ENCODE measurements at places on chromosomes 1 and 21.
A peak's percentile ranks its signal among the peaks of the same experiment; 100 is the strongest.

DNA sequence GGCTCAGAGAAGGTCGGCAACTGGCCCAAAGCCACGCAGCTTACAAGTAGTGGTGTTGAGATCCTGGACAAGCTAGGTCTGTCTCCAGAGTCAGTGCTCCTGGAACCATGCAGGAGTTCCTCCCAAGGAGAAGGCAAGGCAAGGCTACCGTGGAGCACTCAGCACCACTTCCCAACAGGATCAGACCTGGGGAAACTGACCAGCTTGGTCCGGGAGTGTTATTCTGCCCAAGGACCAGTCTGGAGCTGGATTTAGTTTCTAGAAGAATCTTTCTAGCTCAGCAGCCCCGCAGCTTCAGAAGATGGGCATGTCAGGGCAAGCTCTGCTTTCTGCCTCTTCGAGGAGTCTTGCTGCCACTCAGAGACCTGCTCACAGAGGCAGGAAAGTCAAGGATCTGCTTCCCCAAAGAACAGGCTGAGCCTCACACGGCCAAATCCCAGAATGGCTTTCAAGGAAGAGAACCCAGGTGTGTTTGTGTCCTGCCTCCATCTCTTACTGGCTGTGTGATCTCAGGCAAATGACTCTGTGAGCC is 302.8 kb downstream of the MATN1 start:
- H3K4me1 ChIP-seq, result no peaks in the 10 kb centered on the region
- H3K27ac ChIP-seq, result no peak overlapping the region
- no peaks in the 10 kb centered on the region for H3K36me3 ChIP-seq
- H3K27me3 ChIP-seq, result no peaks in the 10 kb centered on the region
- DNase-seq, result no peak
- no peak overlapping the region for H3K4me3 ChIP-seq

GRCh38 chr1:217983051-217983375 is 302.1 kb upstream of the RRP15 start:
- H3K4me3 ChIP-seq, result no peak overlapping the region
- H3K27ac ChIP-seq, result no peak overlapping the region
- no peaks in the 10 kb centered on the region for H3K4me1 ChIP-seq
- no peaks in the 10 kb centered on the region for H3K36me3 ChIP-seq
- H3K27me3 ChIP-seq, result no peaks in the 10 kb centered on the region
- DNase-seq, result no peak

DNA sequence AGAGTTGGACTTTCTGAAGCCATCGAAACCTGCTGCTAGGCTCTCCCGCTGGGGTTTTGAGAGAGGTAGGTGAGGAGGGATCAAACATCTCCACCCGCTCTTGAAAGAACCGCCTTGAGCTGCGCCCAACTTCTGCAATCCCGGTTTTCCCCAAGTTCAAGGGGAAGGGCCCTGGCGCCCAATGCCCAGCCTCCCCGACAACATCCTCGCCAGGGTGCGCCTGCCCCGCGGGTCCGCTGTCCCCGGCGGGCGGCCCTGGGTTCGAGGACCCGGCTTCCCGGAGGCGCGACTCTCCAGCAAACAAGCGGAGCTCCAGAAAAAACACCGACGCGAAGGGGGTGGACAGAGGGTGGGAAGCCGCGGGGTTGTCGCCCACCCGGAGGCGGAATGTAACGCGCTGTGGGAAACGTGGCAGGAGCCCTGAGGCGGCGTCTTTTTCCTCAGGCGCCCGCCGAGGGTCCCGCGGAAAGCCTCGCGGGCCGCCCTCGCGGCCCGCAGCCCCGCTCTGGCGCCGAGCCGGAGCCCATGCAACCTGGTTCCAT is 607 bp downstream of the BTG3 start:
- peak; percentile 18 for DNase-seq
- peak overlapping the region; percentile 93 for H3K4me3 ChIP-seq
- H3K27ac ChIP-seq, result peak overlapping the region; percentile 97
- H3K4me1 ChIP-seq, result peaks cover 51% of the 10 kb centered on the region
- peaks cover 34% of the 10 kb centered on the region for H3K36me3 ChIP-seq

DNA sequence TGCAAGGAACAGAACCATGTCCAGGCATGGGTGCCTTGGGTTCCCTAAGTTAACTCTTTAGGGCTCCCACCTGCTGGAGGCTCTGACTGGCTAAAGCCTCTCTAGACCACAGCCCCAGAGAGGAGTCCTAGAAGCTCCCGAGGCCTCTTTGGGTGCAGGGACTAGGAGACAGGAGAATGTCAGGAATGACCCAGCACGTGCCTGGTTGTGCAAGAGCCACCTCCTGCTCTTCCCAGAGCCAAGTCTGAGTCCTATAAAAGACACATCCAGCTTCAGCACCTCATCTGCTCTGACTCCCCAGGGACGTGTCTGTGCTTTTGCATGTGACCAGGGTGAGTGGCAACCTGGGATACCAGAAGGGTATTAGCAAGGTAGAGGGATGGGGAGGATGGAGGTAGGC is at the start of gene LCE2D:
Gene LCE2D (plus strand): TSS at position 283 of the 400 bp plus-strand sequence. CDS start 726 bp downstream, outside the sequence.
- H3K27ac ChIP-seq, result no peak within 1 kb of the TSS
- no peaks in the 10 kb centered on the region for H3K27me3 ChIP-seq
- no peak for DNase-seq
- no peaks in the 10 kb centered on the region for H3K36me3 ChIP-seq

- DNase-seq, result no peak
- no peak overlapping the region for H3K4me3 ChIP-seq
- no peaks in the 10 kb centered on the region for H3K4me1 ChIP-seq
These were observed 74.7 kb upstream of the KCNK2 start for GRCh38 chr1:215007880-215008279.

DNA sequence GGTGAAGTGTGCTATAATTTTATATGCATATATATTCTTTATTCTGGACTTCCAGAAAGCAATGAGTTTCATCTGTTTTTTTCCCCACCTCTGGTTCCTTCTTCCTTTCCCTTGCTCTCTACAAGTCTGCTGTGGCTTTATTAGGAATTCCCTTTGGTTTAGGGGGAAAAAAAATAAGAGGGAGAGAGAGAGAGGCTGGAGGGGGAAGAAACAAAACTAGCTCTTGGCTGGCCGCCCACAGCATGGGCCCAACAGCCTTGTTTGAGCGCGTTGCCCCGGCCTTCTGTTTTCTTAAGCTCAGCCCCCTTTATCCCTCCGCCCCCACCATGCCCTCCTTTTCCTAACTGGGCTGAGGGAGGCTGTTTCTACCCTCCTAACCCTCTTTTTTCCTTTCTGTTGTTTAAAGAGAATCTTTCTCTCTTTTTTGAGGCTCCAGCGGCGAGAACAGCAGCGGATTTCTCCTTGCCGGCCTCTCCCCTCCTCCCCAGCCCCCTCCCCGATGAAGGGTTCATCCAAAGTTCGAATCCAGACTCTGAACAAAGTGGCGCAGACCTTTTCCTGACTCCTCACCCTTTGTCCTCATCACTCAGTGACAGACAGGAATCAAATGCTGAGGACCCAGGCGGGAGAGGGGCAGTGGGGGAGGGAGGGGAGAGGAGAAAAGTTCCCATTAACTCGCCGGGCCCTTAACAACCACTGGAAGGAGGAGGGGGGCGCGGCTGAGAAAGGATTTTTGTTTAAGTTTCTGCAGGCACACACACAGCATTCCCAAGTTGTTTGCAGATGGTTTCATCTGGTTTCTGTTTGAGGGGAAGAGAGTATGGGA is 29.7 kb downstream of the PBX1 start:
- no peak overlapping the region for H3K27ac ChIP-seq
- H3K4me1 ChIP-seq, result no peaks in the 10 kb centered on the region
- no peaks in the 10 kb centered on the region for H3K27me3 ChIP-seq
- DNase-seq, result no peak
- no peak overlapping the region for H3K4me3 ChIP-seq

DNA sequence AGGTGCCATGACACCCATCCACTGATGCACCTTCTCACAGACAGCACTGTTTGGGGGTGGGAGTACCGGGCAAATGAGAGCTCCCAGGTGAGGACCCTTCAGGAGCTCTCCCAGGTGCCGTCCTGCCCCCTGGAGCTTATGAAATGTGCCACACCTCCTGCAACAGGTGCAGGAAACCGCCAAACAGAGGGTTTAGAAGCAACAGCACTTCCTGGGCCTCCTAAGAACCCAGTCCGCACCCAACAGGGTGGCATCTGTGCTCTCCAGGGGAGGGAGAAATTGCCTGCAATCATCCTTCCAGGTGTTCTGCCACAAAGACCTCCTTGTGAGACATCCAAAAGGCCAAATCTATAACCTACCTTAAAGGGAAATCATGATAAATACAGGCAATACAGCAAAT is 87.7 kb upstream of the ATP1B1 start:
- no peaks in the 10 kb centered on the region for H3K36me3 ChIP-seq
- H3K4me3 ChIP-seq, result no peak overlapping the region
- no peak overlapping the region for H3K27ac ChIP-seq
- H3K4me1 ChIP-seq, result no peaks in the 10 kb centered on the region
- peaks cover 14% of the 10 kb centered on the region for H3K27me3 ChIP-seq
- DNase-seq, result no peak

DNA sequence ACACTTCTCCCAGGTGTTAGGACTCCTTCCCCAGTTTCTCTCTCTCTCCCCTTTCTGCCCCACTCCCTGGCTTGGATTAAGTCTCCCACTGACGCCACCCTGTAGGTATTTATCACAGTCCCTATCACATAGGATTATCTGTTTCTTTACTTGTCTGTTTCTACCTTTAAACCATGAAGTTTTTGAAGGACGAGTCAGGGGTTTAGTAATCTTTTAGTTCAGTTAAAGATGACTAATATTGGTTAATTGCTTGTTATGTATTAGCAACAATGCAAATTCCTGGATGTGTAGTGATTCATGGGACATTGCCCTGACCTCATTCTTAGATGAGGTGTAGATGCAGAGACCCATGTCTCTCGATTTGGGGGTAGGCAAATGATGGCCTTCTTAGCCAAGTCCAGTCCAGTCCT is 6.4 kb downstream of the LAMC1 start:
- no peaks in the 10 kb centered on the region for H3K36me3 ChIP-seq
- no peak overlapping the region for H3K27ac ChIP-seq
- no peak overlapping the region for H3K4me3 ChIP-seq
- peaks cover 5% of the 10 kb centered on the region for H3K4me1 ChIP-seq
- peaks cover 78% of the 10 kb centered on the region for H3K27me3 ChIP-seq
- DNase-seq, result no peak

DNA sequence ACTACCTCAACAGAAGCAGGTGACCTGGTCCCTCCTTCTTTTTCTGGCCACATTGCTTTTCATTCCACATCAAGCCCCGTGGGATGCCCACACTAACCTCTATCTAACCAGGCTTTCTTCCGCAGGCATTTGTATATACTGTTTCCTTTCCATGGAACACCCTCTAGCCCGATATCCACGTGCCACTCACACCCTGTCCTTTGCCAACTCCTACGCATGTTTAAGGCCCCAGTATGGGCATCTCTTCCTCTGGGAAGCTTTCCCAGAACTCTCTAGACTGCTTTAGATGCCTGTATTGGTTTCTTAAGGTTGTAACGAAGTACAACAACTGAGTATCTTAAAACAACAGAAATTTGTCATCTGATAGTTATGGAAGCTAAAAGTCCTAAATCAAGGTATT is 121.0 kb downstream of the TNR start:
- H3K27ac ChIP-seq, result no peak overlapping the region
- DNase-seq, result no peak
- no peak overlapping the region for H3K4me3 ChIP-seq
- no peaks in the 10 kb centered on the region for H3K36me3 ChIP-seq
- H3K4me1 ChIP-seq, result peaks cover 12% of the 10 kb centered on the region

GRCh38 chr1:180096584-180097325 is 57.9 kb upstream of the QSOX1 start:
- peaks cover 62% of the 10 kb centered on the region for H3K36me3 ChIP-seq
- H3K27ac ChIP-seq, result no peak overlapping the region
- no peaks in the 10 kb centered on the region for H3K27me3 ChIP-seq
- peaks cover 14% of the 10 kb centered on the region for H3K4me1 ChIP-seq
- DNase-seq, result no peak
- no peak overlapping the region for H3K4me3 ChIP-seq

- H3K36me3 ChIP-seq, result no peaks in the 10 kb centered on the region
- peak overlapping the region; percentile 77 for H3K4me3 ChIP-seq
- peak; percentile 59 for DNase-seq
- peaks cover 37% of the 10 kb centered on the region for H3K27me3 ChIP-seq
- no peak overlapping the region for H3K27ac ChIP-seq
These were observed 6.4 kb upstream of the EPHA2 start for GRCh38 chr1:16162163-16162822.

DNA sequence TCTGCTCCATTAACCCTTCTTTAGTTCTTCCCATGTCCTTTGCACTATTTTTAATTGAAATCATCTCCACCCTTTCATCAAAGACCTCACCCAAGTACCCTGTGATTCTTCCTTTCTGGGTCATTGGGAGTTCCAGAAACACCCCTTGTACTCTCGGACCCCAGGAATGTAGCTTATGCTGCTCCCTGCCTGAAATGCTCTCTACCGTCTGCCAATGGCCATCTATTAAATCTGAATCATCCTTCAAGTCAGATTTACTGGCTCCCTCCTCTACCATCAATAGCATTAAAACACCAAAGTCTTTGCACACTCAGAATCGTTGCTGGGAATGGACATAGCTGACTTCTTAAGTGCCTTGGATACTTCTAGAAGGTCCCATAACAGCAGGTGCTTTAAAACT is 73.2 kb upstream of the GADD45A start:
- no peak overlapping the region for H3K4me3 ChIP-seq
- DNase-seq, result no peak
- no peak overlapping the region for H3K27ac ChIP-seq
- H3K4me1 ChIP-seq, result peaks cover 3% of the 10 kb centered on the region
- no peaks in the 10 kb centered on the region for H3K27me3 ChIP-seq

DNA sequence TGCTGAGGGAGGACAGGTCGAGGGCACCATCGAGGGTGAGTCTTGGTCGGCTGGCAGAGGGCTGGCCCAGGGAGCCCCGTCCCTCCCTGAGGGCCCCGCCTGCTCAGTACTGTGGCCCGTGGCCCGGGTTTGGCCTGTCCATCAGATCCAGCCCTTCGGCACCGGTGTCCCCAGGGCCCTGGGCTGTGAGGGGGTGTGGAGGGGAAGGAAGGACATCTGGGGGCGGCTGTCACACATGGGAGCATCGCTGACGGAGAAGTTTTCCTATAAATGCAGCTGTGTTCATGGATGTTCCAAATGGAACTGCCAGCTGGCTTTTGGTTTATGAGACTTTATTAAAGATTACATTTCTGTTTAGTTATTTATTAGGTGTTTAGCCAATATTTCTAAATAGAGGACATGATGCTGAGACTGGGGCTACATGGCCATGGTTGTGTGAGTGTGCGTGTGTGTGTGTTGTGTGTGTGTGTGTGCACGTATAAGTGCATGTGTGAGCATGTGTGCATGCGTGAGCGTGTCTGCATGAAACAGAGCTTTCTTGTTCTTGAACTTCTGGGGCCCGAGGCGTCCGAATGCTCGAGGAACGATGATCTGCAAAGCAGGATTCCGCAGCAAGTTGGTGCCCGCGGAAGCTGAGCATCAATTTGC is 54.3 kb downstream of the SLX9 start:
- H3K27ac ChIP-seq, result no peak overlapping the region
- H3K4me1 ChIP-seq, result no peaks in the 10 kb centered on the region
- no peak for DNase-seq

- no peak overlapping the region for H3K27ac ChIP-seq
- no peaks in the 10 kb centered on the region for H3K36me3 ChIP-seq
- H3K27me3 ChIP-seq, result peaks cover 5% of the 10 kb centered on the region
- no peak overlapping the region for H3K4me3 ChIP-seq
These were observed 44.5 kb upstream of the CCDC190 start for GRCh38 chr1:162905174-162906158.

GRCh38 chr1:72281637-72282270 is 585 bp downstream of the NEGR1 start:
- DNase-seq, result peak; percentile 4
- no peaks in the 10 kb centered on the region for H3K36me3 ChIP-seq
- no peak overlapping the region for H3K27ac ChIP-seq
- H3K27me3 ChIP-seq, result peaks cover 27% of the 10 kb centered on the region

GRCh38 chr1:55716610-55717009 is 501.4 kb upstream of the USP24 start:
- no peaks in the 10 kb centered on the region for H3K27me3 ChIP-seq
- no peak for DNase-seq
- H3K4me3 ChIP-seq, result no peak overlapping the region
- no peaks in the 10 kb centered on the region for H3K4me1 ChIP-seq
- H3K27ac ChIP-seq, result no peak overlapping the region

All from T-helper 2 cell treated with Interferon-gamma antibody and Interleukin-4, amounts not matched to agents 5 μg/mL and 100 μg/mL, for 36 hours (primary cell).